SK-N-MC (cell line): ENCODE measurements at places on chromosomes 5 and 9.

DNA sequence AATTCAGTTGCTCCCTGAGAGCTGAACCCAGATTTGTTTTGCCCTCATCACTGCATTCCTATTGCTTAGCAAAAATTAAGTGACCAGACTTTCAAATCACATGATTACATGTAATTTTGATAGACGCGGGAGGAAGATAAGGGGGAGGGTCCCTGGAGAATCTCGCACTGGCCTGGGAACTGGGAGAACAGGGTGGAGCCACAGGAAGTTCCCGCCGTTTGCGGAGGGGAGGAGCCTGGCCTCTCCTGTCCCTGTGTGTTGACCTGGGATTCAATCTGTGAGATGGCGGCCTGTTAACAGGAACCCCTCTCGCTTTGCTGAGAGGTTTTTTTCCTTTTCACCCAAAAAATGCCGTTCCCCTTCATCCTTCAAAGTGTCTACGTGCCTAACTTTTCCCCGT, 142.9 kb upstream of the OR13F1 start:
- DNase-seq = no peak

GRCh38 chr9:84393266-84393950, 52.9 kb upstream of the SLC28A3 start:
- no peak for DNase-seq

DNA sequence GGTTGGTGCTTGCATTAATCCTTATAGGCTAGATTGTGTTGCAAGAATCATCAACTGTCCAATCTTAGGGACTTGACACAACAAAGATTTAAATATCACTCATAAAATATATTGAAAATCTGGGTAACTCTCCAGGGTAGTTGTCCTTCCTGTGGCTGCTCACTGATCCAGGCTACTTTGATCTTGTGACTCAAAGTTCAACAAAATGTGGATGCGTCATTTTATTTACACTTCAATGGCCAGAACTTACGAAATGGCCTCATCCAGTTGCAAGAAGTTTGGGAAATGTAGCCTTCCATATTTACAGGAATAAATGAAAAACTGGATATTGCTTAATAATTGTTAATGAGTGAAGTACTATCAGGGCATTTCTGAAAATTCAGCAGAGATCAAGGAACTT, 235.5 kb upstream of the ACTBL2 start:
- no peak for DNase-seq

DNA sequence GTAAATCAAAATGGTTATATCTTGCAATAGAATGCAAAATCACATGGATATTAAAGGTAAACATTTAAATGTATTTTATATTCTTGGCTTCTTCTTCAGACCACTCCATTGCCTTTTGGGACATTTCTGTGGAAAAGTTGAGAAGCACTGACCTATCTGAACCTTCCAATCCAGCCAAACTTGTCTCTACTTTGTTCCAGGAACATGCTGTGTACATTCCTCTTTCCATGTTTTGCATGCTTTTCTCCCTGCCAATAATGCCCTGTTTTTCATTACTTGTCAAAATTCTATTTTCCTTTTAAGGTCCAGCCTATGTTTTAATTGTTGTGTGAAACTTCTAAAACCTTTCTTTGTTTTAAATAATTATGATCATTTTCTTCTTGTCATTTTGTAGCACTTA, 28.3 kb downstream of the JAK2 start:
- DNase-seq = no peak

- no peak for DNase-seq
These were observed 77.3 kb downstream of the UBE2QL1 start for GRCh38 chr5:6525910-6526309.

DNA sequence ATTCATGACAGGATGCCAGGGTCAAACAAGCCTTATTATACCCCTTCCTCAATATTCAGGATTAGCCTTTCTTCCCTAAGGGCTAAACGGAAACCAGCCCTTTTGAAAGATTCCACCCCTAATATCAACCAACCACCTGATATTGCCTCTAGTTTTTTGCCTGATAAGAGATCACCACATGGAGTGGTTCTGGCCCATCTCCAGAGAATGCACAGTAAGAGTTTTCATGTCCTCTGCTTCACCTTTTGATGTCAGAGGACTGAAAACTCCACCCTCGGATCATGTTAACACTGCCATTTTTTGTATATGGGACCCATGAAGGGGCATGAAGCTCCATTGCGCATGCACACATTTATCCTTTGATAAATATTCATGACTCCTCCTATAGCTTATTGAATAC, 5.8 kb upstream of the LNPEP start:
- DNase-seq = no peak

DNA sequence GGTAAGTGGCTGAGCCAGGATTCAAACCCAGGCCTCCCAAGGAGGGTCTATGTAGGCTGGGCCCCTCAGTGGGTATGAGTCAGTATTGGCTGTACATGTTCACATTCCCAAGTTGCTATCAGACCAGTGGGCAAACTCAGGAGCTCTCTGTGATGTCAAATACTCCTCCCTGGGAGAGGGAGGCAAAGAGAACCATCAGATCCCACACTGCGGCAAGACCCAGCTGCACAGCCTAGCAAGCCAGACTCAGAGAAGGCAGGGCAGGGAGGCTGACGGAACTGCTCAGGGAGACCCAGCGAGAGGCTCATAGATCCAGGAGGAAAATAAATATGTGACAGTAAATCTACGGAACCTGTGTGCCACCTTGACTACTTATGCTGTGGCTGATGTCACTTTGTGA, 42.6 kb upstream of the SAP30L start:
- DNase-seq = no peak

- DNase-seq = no peak
These were observed 12.3 kb downstream of the PRR7 start for GRCh38 chr5:177458912-177459350.
